ENCODE measurements at places on chromosomes 7 and 10. TPM values are rescaled to one million over a fixed set of nuclear protein-coding genes. Genes with fewer than 3 reads are reported as not detected.

DNA sequence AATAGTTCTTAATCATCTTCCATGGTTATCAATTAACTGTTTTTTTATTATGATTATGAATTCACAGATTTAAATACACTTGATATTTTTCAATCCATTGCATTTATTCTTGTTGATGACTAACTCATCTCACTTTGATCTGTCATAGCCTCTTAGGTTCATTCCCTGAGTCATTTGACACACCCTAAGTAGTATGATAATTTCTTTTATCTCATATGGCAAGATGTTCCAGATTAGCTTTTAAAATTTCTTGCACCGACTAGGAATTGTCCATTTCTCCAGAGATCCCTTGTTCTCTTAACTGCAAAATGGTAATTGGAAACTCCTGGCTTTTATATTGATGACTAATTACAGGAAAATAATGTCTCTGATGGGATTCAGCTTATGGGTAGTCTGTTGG lies 87.6 kb upstream of the CCDC6 start:
- DNase-seq = no peak

Gene TMEM270
- 1.5 TPM for total RNA-seq

Gene SORCS1
- not detected for total RNA-seq

Gene CHRM2
- total RNA-seq = 0.06 TPM

Gene PIP
- not detected for total RNA-seq

Gene DYDC2
- total RNA-seq = not detected

Measured in Daoy (cell line).